ENCODE measurements at places on chromosomes 11 and 22. TPM values are rescaled to one million over a fixed set of nuclear protein-coding genes. Genes with fewer than 3 reads are reported as not detected.

The TRIM77 gene
- total RNA-seq = not detected

The MN1 gene
- total RNA-seq = 5.3 TPM

The TXNRD2 gene
- 42.4 TPM for total RNA-seq

The HINFP gene
- total RNA-seq = 12.8 TPM

The SLC17A6 gene
- not detected for total RNA-seq

The APOC3 gene
- total RNA-seq = not detected

The ROBO4 gene
- total RNA-seq = 27.6 TPM

The SNX32 gene
- not detected for total RNA-seq

The OR6T1 gene
- not detected for total RNA-seq

The MRPL17 gene
- total RNA-seq = 49.7 TPM

The TSPAN32 gene
- 19.9 TPM for total RNA-seq

The CRYBB2 gene
- not detected for total RNA-seq

The ART5 gene
- total RNA-seq = 4.6 TPM

The APOBEC3F gene
- total RNA-seq = 4.4 TPM

The FGF4 gene
- not detected for total RNA-seq

The ZP1 gene
- total RNA-seq = not detected

The MIOX gene
- not detected for total RNA-seq

The FADS2 gene
- total RNA-seq = 24.7 TPM

The RBMXL2 gene
- not detected for total RNA-seq

The CADM1 gene
- 38.5 TPM for total RNA-seq

The MMP12 gene
- not detected for total RNA-seq

The OR51B5 gene
- total RNA-seq = not detected

The INPP5J gene
- total RNA-seq = 15.7 TPM
